HFF-Myc (cell line): ENCODE measurements at places on chromosomes 7 and 10.
A peak's percentile ranks its signal among the peaks of the same experiment; 100 is the strongest.

DNA sequence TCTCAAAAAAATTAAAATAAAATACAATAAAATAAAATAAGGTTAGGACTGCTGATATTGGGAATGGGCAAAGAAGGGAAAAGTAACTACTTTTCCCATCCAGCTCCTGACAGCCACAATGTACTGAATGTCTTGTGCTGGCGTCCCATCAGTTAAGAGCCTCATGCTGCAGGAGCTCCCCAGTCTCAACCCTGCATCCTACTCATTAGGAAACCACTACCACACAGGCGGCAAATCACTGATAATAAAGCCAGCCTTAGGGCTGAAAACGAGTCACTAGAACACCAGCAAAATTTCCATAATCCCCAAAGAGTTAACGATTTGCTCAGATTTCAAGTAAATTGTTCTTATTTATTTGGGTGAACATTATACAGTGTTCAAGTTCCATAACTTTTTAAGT, 4.3 kb downstream of the YWHAG start:
- no peak for DNase-seq

GRCh38 chr7:140534743-140535142, 55.4 kb upstream of the MKRN1 start:
- DNase-seq: no peak

- no peak for DNase-seq
These were observed 5.3 kb downstream of the EN2 start for GRCh38 chr7:155463114-155463811.

DNA sequence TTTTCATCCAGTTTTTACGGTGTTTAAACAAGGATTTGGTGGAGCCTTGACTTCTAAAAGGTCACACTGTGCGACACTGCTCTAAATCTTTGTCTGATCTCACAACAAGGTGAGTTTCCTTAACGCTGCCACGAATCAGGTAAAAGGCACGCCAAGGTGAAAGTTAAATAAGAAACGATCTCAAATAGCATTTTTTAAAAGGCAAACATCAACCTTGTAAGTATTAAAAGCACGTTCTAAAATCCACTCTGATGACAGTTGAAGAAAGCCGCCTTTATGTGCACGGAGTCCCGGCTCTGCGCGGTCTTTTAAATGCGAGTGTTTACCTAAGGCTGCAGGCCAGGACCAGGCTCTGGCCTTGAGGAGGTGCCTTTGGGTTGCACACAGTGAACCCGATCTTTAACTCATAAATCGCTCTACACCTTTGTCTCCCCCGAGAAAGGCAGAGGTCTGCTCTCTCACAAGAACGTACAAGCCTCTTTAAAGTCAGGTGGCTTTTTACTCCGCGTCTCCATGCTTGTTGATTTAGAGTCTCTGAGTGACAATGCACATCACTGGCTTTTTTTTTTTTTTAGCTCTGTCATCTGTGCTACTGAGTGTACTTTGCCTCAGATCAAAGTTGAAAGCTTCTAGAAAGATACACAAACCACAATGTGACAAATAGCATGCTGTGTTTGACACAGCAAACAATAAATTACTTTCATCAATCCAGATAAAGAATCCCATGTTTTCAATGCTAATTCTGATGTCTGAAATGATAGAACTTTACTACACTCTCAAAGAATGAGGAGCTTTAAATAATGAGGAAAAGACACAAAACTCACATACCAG, 25.9 kb upstream of the RNF32 start:
- DNase-seq: no peak

DNA sequence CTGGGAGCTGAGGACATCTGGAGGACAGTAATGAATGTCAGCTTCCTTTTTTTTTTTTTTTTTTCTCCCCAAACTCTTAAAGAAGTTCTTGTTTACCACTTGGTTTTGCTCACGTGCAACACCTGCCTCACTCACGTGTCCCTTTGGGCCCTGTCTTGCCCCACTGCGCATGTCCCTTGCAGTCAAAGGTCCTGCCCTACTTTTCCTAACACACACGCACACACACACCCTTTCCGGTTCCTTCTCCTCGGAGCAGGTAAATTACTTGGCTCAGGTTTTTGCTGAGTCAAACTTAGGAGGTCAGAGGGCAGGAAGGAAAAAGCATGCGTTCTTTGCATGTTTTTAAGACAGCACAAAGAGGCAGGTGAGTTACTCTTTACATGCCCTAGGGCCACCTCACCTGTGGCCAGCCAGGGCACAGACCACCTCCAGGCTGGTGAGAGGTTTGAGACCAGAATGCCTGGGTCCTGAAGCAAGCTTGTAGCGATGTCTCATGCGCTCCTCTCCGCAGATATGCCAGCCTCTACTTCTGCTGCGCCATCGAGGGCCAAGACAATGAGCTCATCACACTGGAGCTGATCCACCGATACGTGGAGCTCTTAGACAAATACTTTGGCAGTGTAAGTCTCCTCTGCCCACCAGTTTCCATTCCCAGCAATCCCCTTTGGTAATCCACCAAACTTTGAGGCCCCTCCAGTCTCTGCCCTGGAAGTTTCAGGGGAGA, 2.8 kb downstream of the AP1S1 start:
- DNase-seq: no peak

- DNase-seq: no peak
These were observed 33.9 kb downstream of the PPIF start for GRCh38 chr10:79380946-79381721.

- no peak for DNase-seq
These were observed 263.2 kb downstream of the POU6F2 start for GRCh38 chr7:39240864-39241263.

GRCh38 chr7:55369427-55370400, 4.6 kb downstream of the LANCL2 start:
- DNase-seq: peak; percentile 89

DNA sequence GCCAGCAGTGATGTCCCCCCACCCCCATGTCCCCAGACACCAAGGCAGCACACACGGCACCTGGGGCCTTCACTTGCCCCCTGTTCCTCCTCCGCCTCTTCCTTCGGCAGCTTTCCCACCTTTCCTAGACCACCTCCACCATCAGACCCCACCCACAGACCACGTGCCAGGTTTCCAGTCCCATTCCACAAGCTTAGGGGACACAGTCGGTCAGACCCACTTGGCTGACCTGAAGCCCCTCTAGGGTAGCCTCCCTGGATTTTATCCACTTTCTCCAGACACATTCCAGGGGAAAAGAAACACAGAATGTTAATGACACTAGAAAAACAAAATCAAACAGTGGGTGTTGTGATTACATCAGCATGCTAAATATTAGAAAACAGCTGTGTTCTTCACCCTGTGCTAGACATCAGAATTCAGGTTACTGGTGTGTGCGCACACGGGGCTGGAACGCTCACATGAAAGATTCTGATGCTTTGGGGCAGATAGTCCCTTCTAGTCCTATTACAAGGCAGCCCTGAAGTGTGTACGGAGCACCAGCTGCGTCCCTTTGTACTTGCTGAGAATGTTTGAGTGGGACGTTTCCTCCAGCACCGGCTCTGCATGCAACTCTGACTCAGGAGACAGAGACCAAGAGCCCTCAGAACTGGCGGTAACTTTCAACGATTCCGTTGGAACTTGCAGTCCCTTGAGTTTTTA, 75.5 kb upstream of the PPP2R2D start:
- no peak for DNase-seq

GRCh38 chr10:14579405-14579804, 195.3 kb downstream of the FAM107B start:
- DNase-seq: no peak

GRCh38 chr10:132035476-132035875, 30.3 kb upstream of the JAKMIP3 start:
- no peak for DNase-seq
